GM23248 (cell line): ENCODE measurements at places on chromosomes 2 and 18. TPM values are rescaled to one million over a fixed set of nuclear protein-coding genes. Genes with fewer than 3 reads are reported as not detected.
A peak's percentile ranks its signal among the peaks of the same experiment; 100 is the strongest.

DNA sequence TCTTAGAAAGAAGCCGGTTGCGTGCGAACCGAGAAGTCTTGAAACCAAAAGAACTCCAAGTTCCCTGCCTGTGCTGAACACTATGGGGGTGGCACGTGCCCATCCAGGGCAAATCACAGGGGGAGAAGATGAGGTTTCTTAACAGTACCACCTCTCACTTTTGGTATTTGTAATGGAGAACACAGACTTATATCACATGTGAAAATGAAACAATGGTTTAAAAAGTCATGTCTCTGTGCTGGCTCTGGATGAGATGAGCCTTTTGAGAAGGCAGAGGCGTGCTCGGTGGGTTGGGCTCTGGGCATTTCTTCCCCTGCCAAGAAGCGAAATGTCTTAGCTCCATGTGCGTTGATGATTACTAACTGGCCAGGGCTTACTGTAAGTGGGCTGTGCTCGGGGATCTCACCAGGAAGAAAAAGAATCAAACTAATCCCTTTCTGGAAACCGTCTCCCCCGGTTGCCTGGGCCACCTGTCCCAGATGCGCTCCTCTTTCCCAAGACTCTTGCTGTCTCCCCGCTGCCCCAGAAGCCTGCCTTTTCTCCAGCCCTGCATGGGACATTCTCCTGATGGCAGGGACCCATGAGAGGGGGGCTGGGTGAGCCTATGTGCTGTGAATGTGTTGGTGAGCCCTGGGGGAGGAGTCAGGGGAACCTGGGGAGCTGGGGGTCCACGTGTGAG, 252.9 kb downstream of the PRKCE start:
- peak; percentile 86 for DNase-seq

DNA sequence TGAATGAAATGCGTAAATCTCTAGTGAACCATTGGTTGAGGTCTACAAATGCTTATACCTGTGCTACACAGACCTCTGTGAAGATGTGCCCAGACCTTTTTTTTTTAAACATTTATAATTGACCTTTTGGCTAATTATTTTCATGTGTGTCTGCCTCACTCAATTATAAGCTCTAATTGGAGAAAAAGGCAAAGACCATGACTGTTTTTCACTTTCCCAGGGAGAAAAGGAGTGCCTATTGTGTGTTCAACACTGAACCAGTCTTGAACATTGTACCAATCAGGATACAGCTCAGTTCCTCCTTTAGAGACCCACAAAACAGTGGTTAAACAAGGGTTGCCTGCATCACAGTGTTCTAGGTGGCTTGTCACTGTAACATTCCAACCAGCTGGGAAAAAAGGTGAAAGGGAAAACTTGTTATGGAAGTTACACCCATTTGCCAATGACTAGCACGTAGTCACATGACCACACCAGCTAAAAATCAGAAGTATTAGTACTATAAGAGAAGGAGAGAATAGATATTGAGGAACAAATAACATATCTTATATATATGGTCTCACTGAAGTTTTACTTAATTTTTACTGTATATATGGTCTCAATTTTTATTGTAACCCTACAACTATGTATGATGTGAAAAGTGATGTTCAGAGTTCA, 13.4 kb downstream of the TANK start:
- DNase-seq, result no peak

DNA sequence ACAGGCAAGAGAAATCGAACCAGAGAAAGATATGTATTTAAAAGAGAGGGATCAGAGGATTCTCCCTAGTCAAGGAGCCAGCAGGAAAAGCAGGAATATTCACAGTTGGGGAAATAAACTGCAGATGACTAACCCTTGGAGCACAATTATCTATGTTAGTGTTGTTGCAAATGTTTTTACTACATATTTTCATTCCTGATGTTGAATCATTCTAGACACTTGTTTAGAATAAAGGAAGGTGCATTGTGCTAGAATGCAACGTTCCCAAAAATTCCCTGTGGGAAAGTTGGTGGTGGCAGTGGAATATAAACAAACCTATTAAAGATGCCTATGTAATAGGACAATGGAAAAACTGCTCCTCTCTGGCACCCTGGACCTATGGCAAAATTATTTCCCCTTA, 63.3 kb downstream of the DTNA start:
- peak; percentile 66 for DNase-seq

Gene BOLL
- not detected in 2 replicates for polyA plus RNA-seq

Gene ANKMY1
- polyA plus RNA-seq, result 5.1 and 5.6 TPM in 2 replicates

Gene QPCT
- polyA plus RNA-seq, result 48.5 and 51.4 TPM in 2 replicates

Gene ABCG8
- polyA plus RNA-seq, result 0.04 TPM in 1 of 2 replicates, not detected in the other

Gene LBH
- 155 and 162 TPM in 2 replicates for polyA plus RNA-seq

Gene ARHGEF33
- polyA plus RNA-seq, result 0.52 and 0.75 TPM in 2 replicates

Gene TRIM43
- not detected in 2 replicates for polyA plus RNA-seq

- peak; percentile 81 for DNase-seq
Observed at GRCh38 chr2:28810384-28811285, at the start of gene SPDYA. Gene SPDYA (plus strand): TSS chr2:28810834. CDS start chr2:28816015, 5,181 bp downstream.

GRCh38 chr18:36200354-36200771, 13.1 kb downstream of the MOCOS start:
- no peak for DNase-seq

Gene GKN2
- not detected in 2 replicates for polyA plus RNA-seq

- DNase-seq, result no peak
Observed at GRCh38 chr2:219540784-219541504, 2.7 kb downstream of the CHPF start.

DNA sequence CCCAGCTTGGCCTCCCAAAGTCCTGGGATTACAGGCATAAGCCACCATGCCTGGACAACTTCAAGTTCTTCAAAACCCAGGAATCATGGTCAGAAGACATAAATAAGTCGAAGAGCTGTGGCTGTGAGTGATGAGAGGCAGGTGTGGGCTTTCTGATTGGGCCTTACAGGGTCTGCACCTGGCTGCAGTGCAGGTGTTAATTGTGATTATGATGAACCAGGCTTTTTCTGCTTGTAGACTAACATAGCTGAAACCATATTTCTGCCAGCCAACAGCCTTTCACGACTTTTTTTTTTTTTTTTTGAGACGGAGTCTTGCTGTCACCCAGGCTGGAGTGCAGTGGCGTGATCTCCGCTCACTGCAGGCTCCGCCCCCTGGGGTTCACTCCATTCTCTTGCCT, 14.9 kb upstream of the DTNB start:
- DNase-seq, result no peak

Gene CXCR4
- polyA plus RNA-seq, result 0.15 and 0.16 TPM in 2 replicates

DNA sequence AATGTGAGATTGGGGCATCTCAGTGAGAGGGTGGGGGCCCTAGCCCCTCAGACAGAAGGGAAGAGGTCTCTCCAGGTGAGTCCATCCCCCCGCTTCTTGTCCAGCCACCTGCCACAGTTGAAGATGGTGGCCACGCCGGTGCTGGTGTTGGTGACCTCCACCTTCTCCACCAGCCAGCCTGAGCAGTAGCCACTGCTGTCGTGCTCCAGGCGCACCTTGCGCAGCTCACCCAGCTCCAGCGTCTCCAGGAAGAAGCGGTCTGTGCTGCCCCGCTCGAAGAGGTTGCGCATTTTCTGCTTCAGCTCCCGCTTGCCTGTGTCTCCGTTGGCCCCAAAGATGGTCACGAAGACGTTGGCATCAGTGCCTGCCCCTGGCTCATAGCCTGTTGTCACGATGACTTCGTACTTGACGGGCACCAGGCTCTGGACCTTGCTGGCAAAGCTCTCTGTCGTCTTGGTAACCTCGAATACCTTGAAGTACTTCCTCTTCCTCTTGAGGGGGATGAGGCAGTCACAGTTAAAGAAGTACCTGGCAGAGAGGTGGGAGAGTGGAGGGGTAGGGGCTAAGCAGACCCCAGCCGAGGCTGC, 179.5 kb downstream of the LOXHD1 start:
- no peak for DNase-seq

DNA sequence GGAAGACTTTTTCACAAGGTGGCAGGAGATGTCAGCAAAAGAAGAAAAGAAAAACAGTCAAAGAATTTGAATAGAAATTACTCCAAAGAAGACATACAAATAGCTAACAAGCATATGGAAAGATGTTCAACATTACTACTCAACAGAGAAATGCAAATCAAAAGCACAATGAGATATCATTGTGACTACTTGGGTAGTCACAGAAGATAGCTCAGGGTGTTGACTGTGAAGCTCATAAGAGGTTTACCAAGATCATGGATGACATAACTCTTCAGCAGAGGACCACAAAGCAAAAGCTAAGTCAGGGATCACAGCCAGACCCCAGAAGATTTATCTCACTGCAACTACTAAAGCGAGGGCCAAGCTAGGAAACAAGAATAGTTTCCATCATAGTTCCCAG, 53.0 kb upstream of the TANK start:
- DNase-seq, result no peak

GRCh38 chr2:207432453-207432852, 97.3 kb upstream of the CREB1 start:
- DNase-seq, result peak; percentile 58

Gene LONRF2
- polyA plus RNA-seq, result not detected in 2 replicates

Gene MRO
- polyA plus RNA-seq, result not detected in 2 replicates

Gene FHOD3
- 1.4 and 1.6 TPM in 2 replicates for polyA plus RNA-seq

- DNase-seq, result no peak
Observed at GRCh38 chr2:39470580-39470979, 33.5 kb upstream of the MAP4K3 start.

- no peak for DNase-seq
Observed at GRCh38 chr2:2046497-2046896, 284.6 kb downstream of the MYT1L start.

Gene MRPL19
- 55.2 and 57.1 TPM in 2 replicates for polyA plus RNA-seq

GRCh38 chr2:236642584-236643291, 73.1 kb downstream of the ACKR3 start:
- DNase-seq, result peak; percentile 99

Gene HOXD13
- polyA plus RNA-seq, result 1.9 and 2.4 TPM in 2 replicates

DNA sequence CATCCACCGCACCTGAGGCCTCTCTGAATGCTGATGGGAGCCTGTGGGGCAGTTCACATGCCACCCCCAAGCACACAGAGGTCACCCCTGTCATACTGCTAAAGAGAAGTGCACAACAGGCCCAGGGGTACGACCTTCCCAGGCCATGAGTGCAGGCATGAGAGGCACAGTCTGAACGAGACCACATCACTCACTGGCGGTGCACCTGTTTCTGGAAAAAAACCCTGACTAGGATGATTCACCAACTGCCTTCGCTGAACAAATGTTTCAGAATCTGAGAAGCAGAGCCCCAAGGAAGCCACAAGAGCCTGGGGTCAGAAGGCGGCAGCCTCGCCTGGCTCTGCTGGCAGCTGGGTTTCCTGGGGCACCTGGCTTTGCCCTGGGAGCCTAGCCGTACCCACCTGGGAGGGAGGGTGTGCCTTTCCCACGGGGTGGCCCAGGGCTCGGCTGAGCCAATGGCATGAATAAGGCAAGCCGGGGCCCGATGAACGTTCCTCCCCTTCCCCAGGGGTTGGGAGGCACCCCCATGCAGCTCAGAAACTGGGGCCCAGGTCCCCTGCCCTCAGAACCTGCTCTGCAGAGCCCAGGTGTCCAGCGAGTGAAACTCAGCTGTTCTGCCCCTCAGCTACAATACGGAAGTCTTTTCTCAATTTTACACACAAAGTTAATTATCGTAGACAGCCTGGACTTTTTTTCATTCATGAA, 73.8 kb downstream of the HDAC4 start:
- no peak for DNase-seq

DNA sequence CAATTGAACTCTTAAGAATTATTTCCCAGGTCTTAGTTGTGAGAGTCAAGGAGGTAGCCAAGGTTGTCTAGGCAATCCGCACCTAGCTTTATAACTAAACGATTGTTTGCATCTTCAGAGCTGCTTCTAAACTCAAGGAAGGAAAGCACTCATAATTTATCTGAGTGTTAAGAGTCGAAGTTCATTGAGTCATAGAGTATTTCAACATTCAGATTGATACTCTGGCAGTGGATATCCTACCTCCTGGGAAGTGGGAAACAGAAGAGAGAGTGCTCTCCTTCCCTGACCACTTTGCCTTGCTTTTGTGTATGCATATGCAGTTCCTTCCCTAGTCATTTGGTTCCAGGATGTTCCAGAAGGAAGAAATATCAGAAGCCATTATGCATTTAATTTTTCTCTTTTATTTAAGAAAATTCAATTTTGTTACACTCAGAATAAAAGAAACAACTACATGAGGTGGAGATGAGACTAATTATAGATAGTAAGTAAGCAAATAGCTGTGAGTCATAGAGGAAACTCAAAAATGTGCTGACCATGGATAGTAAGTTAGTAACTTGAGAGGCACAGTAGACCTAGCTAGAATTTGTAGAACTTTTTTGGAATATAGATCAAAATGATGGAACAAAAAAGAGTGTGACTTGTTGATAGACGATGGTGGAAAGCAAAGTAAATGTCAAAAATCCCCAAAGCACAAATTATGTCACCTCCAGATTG, 35.4 kb upstream of the FSHR start:
- no peak for DNase-seq

GRCh38 chr2:225415792-225416191, 16.3 kb downstream of the NYAP2 start:
- DNase-seq, result no peak

GRCh38 chr2:229027353-229028105, 243.6 kb downstream of the PID1 start:
- no peak for DNase-seq

Gene SPP2
- not detected in 2 replicates for polyA plus RNA-seq

Gene PLGLB2
- 0.51 and 0.93 TPM in 2 replicates for polyA plus RNA-seq

Gene COMMD1
- polyA plus RNA-seq, result 71.9 and 74.2 TPM in 2 replicates

DNA sequence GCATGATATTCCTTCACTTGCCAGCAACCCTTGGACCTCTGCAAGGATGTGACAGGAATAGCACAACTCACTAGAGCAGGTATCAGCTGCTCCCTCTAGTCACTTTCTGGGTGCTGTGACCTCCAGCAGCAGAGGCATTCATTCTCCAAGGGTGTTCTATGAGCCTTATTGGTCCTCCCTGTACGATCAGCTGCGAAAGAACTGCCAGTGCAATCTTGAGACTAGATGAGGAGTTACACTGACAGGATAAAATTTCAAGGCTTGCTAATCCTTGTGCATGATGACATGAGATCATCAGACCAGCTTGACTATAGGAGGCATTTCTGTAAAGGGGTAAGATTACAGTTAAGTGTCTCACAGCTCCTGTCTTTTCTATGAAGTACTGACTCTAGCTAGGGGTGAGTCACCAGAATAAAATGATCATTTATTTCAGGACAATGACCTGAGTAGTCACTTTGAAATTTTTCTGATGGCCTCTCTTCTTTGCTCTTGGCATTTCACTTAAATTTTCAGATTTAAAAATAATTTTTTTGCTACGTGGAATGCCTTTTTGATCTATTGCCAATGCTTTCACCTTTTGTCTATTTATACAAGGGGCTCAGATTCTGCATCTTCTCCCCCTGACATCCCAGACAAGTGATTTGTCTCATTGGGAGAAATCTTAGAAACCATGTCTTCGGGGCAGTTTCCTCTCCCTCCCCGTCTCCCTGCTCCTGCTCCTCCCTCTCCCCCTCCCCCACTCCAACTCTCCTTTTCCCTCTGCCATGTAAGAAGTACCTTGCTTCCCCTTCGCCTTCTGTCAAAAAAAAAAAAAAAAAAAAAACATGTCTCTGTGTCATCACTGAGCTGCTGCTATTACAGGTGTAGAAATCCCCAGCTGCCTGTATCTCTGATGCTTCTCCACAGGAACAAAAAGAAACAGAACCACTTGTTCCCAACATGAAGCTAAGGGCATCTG, 49.2 kb upstream of the FRZB start:
- peak; percentile 88 for DNase-seq
